ENCODE measurements at places on chromosomes 6 and 20.

- DNase-seq, result no peak
Observed at GRCh38 chr20:45366631-45367030, 3.7 kb downstream of the SYS1 start.

GRCh38 chr20:10157549-10157948, 61.1 kb upstream of the SNAP25 start:
- DNase-seq, result no peak

DNA sequence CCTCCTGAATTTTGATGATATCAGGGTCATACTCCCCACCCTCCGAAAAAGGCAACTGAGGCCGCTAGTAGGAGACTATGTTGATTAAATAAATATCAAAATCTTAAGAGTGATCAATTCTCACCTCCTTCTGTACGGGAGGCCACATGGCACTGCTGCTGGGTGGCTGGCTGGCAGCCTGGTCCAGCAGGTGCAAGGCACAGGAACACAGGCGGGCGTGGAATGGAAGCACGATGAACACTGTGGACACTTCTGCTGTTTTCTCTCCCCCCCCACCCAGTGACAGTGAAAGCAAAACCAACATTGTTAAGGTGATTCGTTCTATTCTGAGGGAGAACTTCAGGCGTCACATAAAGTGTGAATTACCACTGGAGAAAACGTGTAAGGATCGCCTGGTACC, 9.7 kb upstream of the CLDN20 start:
- DNase-seq, result no peak

DNA sequence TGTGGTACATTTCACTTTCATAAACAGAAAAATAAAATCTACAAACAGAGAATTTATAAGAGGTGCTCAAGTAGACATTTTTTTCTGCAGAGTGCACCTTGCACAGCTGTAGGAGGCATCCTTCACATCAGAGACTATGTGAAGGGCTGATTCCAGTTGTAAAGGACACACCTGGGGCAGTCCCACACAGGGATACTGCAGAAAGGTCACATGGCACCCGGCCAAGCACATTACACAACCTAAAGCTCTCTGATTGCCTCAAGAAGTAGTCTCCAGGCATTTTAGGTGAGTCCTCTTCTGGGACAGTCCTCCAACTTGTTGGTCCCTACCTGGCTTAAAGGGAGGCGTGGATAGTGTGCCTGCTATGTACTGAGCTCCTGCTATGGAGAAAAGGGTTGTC, 502.9 kb upstream of the NOX3 start:
- no peak for DNase-seq

DNA sequence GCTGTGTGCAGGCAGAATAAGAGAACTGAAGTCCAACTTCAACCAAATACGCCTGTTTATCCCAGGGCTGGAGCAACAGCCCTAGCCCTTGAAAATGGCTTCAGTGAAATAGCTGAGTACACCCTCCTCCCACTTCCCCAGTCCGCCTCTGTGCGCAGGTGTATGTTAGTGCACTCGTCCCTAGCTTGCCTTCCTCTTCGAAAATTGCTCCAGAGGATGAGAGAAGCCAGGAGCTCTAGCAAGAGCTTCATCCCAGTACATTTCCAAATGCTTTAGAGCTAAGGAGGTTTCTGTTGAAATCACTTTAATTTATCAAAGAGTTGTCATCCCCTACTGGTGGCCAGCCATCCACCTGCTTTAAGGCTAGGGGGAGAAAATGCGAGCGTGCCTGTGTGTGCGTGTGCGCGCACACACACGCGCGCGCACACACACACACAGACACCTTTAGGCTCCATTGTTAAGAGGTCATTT, 5.4 kb upstream of the POU3F2 start:
- DNase-seq, result no peak

DNA sequence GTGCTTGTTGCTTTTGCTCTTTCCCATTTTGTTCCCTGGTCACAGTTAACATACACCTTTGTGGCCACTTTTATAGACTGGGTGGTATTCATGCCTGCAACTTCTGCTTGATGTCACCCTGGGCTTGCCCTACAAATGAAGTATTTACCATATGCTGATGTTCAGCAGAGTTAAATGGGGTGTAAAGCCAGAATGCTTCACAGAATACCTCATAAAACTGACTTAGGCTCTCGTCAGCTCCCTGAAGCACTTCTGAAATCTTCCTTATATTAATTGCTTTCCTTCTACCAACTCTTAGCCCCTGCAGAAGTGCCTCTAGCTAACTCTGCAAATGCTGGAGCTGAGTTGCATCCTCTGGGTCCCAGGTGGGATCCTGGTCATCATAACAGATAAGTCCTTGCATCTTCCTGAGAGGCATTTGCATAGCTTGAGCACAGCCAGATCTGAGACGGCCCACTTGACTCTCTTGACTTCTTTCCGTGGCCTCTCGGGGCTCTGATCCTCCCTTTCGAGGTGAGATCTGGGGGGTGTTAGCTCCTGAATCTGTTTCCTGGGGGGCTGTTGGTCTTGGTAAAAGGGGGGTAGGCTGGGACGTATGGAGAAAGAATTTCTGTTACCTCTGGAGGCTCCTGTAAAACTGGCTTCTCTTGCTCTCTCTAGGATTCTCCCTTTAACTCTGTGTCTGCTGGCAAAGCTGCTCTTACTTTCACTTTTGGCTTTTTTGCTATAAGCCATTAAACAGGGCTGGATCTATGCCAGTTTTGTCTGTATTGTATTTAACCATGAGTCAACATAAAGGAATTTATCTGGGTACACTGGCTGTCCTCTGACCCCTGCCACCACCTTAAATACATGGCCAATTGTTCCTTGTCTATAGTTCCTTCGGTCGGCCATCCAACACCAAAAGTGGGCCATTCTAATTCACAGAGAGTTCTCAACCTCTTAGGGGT, 223.0 kb upstream of the SYNCRIP start:
- no peak for DNase-seq

Data from activated T-helper 1 cell treated with Interleukin-2 at 50 U/mL for 16 hours (primary cell).